ENCODE measurements at places on chromosomes 3 and 15.
A peak's percentile ranks its signal among the peaks of the same experiment; 100 is the strongest.

DNA sequence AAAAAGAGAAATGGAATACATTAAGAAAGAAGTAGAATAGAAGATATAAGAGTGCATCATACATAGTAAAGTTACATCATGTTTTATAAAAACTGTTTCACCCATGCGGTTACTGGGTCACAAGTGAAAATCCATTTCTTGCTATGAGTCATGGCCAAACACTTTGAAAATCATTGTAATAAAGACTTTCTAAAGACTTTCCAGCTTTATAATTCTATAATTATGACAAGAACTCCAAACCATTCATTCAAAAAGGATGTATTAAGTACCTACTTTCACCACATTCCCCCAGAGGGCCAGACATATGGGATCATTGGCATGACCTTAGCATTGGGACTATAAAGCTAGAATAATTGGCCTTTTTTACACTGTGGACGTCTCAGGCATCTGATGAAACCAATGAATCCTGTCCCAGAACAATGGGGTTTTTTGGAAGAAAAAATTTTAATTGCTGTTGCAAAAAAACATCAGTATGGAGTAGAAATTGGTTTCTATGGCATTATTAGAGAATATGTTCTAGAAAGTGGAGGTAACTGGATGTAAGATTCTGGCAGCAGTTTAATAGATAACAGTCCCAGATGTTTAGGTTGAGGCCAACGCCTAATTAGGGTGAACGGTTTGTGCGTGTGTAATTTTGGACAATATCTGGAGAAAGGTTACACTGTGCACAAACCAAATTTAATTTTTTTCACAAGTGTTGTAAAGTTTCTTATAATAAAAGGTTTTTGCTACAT, 3.3 kb upstream of the SKIC8 start:
- DNase-seq, result no peak

DNA sequence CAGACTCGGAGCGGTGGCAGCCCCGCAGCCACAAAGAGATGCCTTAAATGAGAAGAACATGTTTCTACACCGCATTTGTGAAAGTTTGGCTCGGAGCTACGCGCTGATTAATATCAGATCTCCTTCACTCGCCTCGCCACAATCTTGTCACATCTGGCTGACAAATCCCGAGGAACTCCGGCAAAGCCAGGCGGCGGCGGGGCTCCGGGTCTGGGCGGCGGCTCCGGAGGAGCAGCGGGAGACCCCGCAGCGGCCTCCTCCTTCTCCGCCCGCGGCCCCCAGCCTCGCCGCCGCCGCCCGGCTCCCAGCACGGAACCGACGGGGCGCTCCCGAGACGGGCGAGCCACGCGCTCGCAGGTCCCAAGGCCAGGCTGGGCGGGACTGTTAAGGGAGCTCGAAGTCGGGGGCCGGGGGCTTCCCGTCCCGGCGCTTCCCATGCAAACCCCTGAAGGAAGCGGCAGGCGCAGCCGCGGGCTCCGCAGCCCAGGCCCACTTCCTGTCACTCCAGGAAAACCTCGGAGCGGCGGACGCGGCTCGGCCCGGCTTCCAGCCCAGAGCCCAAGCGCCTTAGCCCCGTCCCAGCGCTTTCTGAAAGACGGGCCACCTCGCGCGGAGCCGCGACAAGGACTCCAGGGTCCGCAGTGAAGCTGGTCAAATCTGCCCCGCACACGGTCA, 1.2 kb downstream of the BNC1 start:
- DNase-seq, result no peak

DNA sequence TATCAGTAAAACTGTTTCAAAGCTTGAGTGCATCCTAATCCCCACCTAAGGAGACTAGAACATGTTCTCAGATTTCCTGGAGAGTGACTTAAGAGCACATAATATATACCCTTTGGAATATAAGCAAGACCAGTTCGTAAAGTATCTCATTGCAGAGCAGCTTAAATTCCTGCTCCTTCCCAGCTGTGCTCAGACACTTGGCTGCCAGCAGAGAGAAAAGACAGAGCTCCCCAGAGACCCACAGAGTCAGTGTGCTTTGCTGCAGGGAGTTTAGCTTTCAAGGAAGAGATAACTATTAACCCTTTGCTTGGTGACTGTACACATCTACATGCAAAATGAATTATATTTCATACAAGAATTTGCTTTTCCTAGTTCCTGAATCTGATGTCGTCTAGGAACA, 338.1 kb upstream of the ARHGEF26 start:
- no peak for DNase-seq

DNA sequence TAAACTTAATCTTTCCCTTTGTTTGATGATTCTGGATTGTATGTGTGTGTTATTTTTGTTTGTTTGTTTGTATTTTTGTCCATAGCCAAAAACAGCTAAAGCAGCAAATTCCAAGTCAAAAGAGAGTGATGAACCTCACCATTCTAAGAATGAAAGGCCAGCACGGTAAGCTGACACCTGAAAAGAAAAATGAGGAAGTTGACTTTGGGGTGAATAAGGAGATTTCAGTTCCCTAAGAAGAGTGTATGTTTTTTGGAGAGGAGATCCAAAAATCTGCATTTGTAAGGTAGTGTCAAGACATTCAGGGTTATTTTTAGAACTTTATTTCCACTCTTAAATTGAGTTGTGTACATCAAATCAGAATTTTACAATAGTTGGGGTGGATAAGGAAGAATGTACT, 52.3 kb upstream of the UTS2B start:
- DNase-seq, result no peak

DNA sequence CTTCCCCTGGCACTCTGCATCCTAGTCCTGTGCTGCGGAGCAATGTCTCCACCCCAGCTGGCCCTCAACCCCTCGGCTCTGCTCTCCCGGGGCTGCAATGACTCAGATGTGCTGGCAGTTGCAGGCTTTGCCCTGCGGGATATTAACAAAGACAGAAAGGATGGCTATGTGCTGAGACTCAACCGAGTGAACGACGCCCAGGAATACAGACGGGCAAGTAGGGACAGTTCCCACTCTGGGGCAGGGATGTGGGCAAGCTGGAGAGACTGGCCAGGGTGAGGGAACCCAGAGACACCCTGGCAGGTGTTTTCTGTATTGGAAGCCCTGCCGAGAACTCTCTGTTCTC, 247 bp downstream of the FETUB start:
- DNase-seq, result no peak

GRCh38 chr15:68638953-68639515, 60.2 kb downstream of the CORO2B start:
- DNase-seq, result no peak

DNA sequence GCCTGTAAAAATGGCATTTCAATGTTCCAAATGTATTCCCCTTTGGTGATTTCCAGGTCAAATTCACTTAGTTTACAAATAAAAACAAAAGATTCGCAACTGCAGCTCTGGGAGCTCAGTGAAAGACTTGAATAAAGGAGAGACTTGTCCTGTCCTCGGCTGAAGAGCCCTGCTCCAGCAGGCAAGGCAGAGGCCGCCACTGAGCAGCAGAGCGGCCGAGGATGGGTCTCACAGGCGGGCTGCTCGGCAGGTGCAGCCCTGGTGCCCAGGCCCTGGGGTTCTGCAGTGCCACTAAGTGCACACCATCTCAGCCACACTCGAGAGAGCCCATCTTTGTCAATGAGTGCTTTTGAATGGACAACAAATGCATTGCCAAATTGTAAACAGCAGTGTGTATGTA, 856.2 kb downstream of the AGBL1 start:
- no peak for DNase-seq

- no peak for DNase-seq
These were observed 291.7 kb downstream of the SUCLG2 start for GRCh38 chr3:67362686-67363085.

- DNase-seq, result no peak
These were observed 55.8 kb downstream of the HHLA2 start for GRCh38 chr3:108352176-108352575.

DNA sequence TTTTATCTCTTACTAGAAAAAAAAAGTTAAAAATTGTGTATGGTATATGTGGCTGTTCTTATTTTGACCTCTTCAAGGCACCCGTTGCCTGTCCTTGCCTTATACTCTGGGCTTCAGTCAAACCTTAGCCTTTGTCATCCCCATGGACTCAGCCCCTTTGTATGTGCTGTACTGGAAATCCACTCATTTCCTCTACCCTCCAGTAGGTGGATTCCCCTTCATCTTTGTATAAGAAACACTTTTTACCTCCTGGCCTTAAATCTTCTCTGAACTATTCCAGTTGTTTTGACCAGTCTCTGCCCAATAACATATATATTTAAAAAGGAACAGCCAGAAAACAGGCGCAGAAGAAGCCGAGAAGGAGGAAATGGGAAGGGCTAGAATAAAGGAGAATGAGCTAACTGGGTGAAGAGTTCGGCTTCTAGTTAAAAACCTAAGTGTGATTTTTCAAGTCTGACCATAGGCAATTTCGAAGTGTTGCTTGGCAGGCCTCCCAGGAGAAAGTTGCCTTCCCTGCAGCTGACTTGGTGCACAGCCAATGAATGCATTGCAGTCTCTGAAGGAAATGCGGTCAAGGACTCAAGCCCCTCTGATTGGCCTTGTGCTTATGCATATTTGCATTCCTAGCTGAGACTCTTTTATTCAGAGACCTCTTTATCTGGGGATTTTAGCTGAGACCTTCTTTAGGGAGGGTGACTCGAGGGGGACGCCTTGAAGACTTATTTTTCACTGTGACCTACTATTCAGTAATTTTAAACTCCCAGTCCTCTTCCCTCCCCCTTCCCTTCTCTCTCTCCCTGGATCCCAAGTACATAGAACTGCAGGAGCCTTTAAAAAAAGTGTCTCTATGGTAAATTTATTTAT, 277.4 kb downstream of the ROBO1 start:
- DNase-seq, result peak; percentile 77

- no peak for DNase-seq
These were observed 578.0 kb upstream of the GRM7 start for GRCh38 chr3:6282918-6283317.

GRCh38 chr3:75260-75659, 121.3 kb upstream of the CHL1 start:
- no peak for DNase-seq

- no peak for DNase-seq
These were observed 9.4 kb upstream of the EID1 start for GRCh38 chr15:48868536-48868935.

- DNase-seq, result no peak
These were observed 45.2 kb upstream of the SYNPR start for GRCh38 chr3:63232764-63233396.

DNA sequence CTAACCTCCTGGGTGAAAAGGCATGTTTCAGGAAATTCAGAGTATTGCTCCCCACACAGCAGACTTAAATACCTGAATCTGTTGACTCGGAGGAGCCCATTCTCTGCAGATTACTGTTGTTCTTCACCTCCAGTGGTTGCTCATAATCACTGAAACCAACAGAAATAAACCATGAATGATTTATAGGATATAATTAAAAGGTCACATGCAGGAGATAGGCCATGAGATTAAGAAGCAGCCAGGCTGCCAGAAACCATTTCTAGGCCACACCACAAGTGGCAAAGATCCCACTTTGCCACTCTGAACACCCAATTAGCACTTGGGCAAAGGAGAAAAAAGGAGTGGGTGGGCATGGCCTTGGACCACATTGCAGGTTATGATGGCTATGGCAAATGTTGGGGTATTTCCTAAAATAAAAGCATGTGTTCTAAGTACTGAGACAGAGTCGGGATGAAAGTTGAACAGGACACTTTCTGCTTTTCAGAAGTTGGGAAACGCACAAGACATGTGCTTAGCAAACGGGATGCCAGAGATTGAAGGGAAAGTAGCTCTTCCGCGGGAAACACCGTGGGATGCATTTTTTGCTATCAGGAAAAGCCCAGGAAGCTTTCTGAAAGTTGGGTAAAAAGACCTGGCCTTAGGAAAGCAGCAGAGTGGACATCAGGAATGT, 1.5 kb downstream of the CDC25A start:
- DNase-seq, result no peak

- DNase-seq, result no peak
These were observed 14.5 kb upstream of the ISLR start for GRCh38 chr15:74158855-74159650.

- DNase-seq, result no peak
These were observed 67.6 kb downstream of the HES1 start for GRCh38 chr3:194203482-194204041.

DNA sequence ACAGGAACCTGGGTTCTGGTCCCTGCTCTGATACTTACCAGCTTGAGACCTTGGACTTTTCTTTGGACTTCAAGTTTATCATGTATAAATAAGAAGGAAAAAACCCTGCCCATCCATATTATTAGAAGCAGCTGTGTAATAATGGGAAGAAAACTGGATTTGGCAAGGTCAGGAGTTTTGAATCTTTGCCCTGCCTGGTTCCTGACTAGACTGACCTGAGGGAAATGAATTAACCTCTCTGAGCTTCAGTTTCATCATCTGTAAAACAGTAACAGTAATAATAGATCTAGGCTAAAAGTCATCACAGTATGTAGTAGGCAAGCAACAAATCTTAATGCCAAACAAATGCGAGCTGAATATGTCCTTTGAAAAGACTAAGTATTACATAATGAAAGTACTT, 68.8 kb downstream of the FSIP1 start:
- DNase-seq, result no peak

GRCh38 chr3:111669926-111670630, 74.9 kb upstream of the ZBED2 start:
- DNase-seq, result no peak

DNA sequence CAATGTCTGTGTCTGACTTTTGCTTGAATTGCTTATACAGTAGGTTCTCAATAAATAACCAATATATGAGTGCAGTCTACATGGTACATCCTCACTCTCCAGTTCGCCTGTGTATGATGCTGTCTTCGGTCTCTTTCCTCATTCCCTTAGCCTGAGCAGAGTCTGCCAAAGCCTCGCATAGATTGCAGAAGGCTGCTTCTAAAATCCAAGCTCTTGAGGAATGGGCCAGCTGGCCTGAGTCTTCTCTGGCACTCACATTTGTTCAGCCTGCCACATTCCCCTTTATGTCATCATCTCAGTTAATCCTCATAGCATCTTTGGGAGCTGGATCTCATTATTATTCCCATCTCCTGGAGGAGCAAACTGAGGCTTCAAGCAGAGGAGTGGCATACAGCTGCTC, 27.2 kb upstream of the ADAMTS7 start:
- no peak for DNase-seq

- DNase-seq, result no peak
These were observed 20.7 kb downstream of the TCAIM start for GRCh38 chr3:44359146-44359751.

GRCh38 chr15:74793135-74794028, 11.5 kb downstream of the CSK start:
- no peak for DNase-seq

DNA sequence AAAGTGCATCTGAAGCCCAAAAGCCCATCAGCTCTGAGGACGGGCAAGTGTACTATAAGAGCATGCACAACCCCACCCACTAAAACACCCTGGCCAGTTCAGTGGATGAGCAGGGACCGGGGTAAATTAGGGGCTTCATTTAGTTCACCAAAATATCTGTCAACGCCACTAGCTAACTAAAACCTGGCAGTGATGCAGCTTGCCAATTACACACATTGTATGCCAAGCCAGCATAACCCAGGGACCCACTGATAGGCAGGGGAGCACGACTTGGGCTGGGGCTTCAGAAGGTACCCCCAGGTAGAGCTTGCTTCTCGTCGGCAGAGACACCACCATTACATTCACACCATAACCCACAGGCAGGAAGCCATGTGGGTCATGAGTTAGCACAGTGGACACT, 47.0 kb downstream of the PTPN23 start:
- DNase-seq, result no peak
